Cardiac fibroblast (primary cell): ENCODE measurements at places on chromosomes 1 and 21.
A peak's percentile ranks its signal among the peaks of the same experiment; 100 is the strongest.

DNA sequence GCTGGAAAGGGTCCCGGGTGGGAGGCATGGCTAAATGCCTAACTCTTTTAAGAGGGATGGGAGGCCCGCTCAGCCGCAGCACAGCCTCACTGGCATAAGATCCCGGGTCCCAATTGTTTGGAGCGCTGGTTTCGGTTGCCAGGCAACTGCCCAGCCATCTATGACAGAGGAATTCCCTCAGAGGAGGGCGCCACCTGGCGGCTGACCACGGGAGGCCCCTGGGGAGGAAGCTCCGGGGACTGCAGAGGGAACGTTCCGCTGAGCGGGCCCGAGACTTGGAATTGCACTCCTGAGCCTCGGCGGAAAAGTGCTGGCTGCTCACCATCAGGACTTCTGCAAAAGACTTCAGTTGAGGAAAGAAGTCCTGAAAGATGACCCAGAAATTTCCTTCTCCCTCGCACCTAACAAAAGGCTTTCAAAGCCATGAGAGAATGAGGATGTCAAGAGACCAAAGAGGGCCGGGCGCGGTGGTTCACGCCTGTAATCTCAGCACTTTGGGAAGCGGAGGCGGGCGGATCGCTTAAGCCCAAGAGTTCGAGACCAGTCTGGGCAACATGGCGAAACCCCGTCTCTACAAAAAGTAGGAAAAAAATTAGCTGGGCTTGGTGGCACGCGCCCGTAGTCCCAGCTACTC lies 1.1 kb upstream of the ELAPOR1 start:
- DNase-seq = peak; percentile 92

DNA sequence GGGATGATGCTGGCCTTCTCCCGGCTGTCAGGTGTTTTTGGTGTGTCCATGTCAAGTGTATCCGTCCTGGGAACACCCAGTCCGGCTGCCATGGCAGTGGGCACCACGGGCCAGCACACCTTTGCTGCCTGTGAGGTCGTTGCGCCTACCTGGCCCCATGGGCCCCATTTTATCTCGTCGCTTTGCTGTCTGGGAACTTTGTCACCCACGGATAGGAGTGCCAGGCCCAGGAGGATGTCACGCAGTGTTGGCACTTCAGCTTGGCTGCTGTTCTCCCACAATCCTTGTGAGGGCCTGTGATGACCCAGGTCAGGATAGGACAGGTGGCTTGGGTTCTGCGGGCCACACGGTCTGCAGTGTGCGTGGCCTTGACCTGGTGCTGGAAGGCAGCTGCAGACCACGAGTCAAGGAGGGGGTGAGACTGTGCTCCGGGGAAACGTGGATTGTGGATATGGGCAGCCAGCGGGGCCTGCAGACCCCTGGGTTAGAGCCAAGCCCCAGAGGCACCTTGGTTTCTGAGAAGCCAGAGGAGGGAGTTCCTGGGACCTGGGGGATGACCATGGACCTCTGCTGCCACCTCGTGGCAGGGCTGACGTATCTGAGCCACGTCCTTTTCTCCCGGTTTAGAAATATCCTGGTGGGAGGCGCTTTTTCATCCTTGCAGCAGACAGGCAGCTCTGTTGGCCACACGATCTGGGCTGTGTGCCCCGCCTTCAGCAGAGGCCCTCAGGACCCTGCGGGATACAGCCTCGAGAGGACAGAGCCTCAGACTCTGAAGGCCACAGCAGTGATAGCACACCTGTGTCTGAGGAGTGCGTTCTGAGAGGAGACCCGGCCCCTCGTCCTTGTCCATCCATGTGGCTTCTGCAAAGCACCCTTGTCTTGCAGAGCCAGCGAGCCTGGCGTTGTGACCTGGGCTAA lies 161.1 kb upstream of the COL6A1 start:
- peak; percentile 95 for DNase-seq

DNA sequence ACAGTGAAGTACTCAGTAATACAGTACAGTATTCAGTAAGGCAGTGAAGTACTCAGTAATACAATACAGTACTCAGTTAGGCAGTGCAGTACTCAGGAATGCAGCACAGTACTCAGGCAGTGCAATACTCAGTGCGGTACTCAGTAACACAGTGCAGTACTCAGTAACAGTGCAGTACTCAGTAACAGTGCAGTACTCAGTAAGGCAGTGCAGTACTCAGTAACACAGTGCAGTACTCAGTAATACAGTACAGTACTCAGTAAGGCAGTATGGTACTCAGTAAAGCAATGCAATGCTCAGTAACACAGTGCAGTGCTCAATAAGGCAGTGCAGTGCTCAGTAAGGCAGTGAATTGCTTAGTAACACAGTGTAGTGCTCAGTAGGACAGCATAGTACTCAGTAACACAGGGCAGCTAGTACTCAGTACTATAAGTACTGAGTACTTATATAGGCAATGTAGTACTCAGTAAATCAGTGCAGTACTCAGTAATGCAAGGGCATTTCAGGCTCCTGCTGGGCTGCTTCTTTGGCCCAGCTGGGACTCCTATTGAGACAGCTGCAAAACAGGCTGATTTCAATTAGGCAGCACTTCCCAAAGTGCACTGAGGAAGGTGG lies 411.3 kb downstream of the DISC1 start:
- DNase-seq = no peak

GRCh38 chr1:213444224-213444623 lies 393.2 kb downstream of the RPS6KC1 start:
- DNase-seq = no peak

GRCh38 chr1:76371941-76372340 lies 297.4 kb downstream of the ST6GALNAC3 start:
- DNase-seq = no peak

- no peak for DNase-seq
These were observed 156.0 kb downstream of the TGFB2 start for GRCh38 chr1:218501161-218501560.

- peak; percentile 91 for DNase-seq
These were observed 431 bp upstream of the C1orf52 start for GRCh38 chr1:85259912-85260274.

DNA sequence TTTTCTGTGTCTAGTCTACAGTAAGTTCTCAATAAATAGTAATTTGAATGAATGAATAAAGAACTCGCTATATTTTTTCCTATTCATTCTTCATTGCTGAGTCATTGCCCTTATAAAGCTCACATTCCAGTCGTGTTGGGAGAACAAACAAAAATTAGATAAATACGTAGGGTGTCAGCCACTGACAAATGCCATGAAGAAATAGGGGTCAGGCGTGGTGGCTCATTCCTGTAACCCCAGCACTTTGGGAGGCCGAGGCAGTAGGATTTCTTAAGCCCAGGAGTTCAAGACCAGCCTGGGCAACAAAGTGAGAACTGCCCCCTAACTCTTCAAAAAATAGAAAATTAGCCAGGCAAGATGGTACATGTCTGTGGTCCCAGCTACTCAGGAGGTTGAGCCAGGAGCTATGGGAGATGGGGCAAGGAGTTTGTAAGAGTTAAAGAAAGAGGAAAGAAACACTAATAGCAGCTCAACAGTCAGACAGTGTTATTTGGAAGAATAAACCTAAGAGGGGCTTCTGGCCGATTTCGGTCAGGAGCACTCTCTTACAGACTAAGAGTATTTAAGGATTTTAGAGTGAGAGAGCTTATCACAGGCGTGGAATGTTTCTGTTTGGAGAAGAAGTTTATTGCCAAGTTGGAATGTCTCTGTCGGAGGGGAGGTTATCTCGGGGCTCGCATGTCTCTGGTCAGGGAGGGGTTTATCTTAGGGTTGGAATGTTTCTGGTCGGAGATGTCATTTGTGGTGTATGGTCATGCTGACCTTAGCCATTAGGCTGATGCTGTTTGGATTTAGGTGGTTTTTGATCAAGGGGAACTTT lies 1.8 kb upstream of the CHML start:
- peak; percentile 74 for DNase-seq

DNA sequence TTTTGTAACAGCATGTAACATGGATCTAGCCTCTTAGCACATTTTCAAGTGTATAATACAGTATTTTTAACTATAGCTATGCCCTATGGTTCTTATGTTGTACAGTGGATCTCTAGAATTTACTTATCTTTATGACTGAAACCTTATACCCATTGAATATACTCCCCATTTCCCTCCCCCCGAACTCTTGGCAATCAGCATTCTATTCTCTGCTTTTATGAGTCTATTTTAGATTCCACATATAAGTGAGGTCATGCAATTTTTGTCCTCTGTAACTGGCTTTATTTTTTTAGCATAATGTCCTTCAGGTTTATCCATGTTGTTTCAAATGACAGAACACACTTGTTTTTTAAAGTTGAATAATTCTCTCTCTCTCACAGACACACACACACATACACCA lies 3.1 kb upstream of the GBP6 start:
- DNase-seq = no peak

DNA sequence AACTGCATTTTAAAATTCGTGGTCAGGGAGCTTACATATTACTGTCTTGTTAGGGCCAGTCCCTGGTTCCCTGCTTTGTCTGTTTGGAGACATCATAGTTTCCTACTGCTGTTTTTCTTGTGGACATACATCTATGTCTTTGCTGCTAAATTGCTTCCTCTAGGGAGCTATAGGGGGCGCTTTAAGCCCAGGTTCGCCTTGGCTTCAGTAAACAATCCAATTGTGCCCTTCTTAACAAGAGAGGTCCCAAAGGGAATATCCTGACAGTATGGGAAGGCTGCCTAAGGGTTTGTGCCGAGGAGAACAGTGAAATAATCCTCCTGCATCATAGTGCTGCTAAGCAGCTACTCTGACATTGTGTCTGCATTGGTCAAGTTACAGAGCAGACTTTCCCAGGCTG lies 112.5 kb downstream of the USH2A start:
- DNase-seq = peak; percentile 78

- no peak for DNase-seq
These were observed 48.2 kb downstream of the SLC9A1 start for GRCh38 chr1:27106561-27107323.

DNA sequence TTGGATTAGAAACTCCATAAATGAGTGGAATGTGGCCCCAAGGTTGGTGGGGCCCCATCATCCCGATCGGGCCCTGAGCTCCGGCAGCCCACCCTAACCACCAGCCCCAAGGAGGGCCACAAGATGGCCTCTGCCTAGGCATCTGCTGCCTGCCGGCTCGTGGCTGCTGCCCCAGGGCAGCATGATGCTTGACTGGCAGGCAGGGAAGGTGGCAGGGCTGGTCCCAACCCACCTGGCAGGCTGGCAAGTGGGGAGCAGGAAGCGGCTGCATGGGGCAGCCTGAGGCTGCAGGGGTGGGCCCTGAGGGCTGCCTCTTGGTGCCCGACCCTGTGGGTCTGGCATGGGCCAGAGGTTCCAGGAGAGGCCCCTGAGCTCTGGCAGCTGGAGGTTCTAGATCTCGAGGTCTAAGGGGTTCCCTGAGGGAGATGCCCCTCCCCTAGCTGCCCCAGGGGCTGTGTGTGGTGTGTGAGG lies 760 bp upstream of the GJC2 start:
- DNase-seq = no peak

- peak; percentile 39 for DNase-seq
These were observed 37.2 kb downstream of the SETD4 start for GRCh38 chr21:36023092-36023480.

DNA sequence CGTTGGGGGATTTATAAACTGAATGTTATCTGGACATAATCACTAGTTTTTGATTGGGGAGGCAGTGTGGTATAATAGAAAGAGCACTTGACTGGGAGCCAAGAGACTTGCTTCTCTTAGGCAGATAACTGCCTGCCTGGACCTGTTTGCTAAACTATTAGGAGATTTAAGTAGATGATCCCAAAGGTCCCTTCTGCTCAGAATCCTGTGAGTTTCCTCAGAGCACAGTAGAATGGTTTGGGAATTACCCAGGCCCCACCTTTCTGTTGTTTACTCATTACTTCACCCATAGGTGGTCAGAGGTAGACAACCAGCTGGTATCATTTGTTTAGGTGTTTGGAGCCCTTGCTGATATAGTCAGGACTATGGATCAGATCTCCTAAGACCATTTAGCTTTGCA lies 10.3 kb upstream of the PODN start:
- DNase-seq = no peak

DNA sequence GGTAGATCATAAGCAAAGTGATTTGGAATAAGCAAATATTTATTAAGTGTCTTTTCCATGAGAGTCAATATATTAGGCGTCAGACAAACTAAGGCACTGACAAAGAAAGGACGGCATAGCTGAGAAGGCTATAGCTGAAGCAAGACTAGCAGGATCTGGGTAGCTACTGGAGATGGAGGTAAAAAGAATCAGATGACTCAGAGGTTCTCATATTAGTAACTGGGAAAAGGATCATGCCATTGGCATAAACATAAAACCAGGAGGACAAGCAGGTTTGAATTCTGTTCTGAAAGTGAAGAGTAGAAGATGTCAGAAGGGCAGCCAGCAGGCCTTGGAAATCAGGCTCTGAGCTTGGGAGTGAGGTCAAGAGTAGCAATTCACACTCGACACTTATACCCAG lies 531.9 kb downstream of the PTPRC start:
- no peak for DNase-seq

GRCh38 chr1:93079685-93080141 lies 630 bp downstream of the MTF2 start:
- no peak for DNase-seq

DNA sequence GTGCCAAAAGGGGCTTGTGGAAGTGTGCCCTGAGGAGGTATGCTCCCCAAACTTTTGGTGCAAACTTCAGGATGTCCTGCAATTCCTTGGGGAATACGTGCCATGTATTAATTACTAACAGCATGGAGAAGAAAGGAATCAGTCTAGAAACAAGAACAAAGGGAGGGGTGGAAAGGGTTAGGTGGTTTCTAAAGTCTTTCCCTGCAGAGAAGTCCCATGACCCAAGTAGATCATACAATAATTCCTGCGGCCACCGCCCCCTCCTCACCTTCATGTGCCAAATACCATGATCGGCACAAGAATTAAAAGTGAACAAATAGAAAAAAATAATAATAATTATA lies 258.2 kb downstream of the PLPP3 start:
- DNase-seq = no peak

GRCh38 chr1:245715970-245716369 lies 561.2 kb downstream of the KIF26B start:
- peak; percentile 95 for DNase-seq

GRCh38 chr1:233513431-233513830 lies 100.5 kb upstream of the KCNK1 start:
- no peak for DNase-seq

DNA sequence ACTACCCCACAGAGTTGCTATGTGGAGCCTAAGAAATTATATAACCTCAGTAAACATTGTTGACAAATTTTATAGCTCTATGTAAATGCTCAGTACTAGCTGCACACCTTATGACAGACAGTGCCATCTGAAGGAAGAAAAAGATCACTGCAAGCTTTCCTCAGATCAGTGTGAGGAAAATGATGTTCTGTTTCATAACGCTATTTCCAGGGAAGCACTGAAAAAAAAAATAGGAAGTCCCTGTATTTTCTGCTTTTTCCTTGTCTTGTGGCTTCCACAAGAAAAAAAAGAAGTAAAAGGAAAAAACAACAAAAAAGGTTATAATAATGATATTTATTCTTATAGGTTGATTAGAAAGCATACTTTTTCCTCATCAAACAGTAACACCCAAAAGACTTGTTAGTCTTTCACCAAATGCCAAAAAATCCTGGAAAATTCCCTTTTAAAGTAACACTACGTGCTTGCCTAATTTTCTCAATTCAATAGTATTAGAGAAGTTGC lies 23.2 kb downstream of the LYST start:
- DNase-seq = peak; percentile 66

- DNase-seq = no peak
These were observed 794 bp upstream of the TOR3A start for GRCh38 chr1:179080866-179081686.

GRCh38 chr1:97942161-97943123 lies 21.6 kb upstream of the DPYD start:
- DNase-seq = no peak

- no peak for DNase-seq
These were observed 35.0 kb downstream of the ACP6 start for GRCh38 chr1:147635342-147635741.
